Pancreas (tissue), 10 donors: ENCODE measurements at places on chromosomes 7 and 10.
A peak's percentile ranks its signal among the peaks of the same experiment; 100 is the strongest.

DNA sequence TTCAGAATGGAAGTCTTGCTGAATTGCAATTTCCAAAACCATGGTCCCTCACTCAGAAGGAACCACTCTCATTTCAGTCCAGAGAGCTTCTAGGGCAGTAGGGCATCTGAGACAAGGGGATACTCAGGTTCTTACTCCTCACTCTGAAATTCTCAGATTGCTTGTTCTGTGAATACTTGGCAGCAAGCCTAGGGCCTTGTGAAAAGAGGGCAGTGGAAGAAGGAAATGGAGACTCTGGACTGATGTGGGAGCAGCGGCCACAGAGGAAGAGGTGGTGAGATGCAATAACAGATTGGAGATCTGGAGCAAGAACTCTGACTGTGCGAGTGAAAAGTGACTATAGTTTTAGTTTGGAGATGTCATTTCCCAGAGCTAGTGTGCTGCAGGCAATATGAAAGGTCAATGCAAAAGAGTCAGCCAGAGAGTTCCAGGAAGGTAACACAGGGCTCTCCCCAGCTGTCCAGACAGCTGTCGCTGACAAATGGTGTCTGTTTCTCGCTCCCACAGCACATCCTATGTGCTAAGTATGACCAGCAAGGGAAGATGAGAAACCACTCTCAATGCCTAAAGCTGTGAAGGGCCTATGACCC, 291.6 kb upstream of the KIAA1217 start:
- DNase-seq, result no peak
- H3K27ac ChIP-seq, result no peak overlapping the region
- H3K27me3 ChIP-seq, result no peaks in the 10 kb centered on the region
- H3K4me1 ChIP-seq, result no peaks in the 10 kb centered on the region

DNA sequence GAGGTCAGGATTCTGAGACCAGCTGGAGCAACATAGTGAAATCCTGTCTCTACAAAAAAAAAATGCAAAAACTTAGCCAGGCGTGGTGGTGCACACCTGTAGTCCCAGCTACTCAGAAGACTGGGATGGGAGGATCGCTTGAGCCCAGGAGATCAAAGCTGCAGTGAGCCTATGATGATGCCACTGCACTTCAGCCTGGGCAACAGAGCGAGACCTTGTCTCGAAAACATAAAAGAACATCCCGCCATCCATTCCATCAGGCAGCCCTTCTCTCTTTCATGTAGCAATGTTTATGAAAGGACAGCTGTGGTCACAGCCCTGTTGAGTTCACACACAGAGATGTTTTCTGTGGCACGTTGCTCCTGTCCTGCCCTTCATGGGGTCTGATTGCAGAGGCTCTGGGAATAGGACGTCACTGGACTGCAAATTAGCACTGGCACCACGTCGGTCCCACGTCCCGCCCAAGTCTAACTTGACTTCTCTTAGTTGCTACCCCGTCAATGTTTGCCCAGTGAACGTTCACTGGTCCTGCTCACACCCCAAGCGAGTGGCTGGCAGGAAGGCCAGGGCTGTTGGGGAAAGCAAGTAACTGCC, 64.5 kb upstream of the MYL10 start:
- H3K36me3 ChIP-seq, result no peaks in the 10 kb centered on the region
- H3K4me1 ChIP-seq, result no peaks in the 10 kb centered on the region
- DNase-seq, result no peak
- no peak overlapping the region for H3K4me3 ChIP-seq

GRCh38 chr7:36283181-36283580, 106.5 kb upstream of the ANLN start:
- H3K4me3 ChIP-seq, result no peak overlapping the region
- H3K4me1 ChIP-seq, result peaks cover 3% of the 10 kb centered on the region
- DNase-seq, result no peak
- no peak overlapping the region for H3K27ac ChIP-seq

DNA sequence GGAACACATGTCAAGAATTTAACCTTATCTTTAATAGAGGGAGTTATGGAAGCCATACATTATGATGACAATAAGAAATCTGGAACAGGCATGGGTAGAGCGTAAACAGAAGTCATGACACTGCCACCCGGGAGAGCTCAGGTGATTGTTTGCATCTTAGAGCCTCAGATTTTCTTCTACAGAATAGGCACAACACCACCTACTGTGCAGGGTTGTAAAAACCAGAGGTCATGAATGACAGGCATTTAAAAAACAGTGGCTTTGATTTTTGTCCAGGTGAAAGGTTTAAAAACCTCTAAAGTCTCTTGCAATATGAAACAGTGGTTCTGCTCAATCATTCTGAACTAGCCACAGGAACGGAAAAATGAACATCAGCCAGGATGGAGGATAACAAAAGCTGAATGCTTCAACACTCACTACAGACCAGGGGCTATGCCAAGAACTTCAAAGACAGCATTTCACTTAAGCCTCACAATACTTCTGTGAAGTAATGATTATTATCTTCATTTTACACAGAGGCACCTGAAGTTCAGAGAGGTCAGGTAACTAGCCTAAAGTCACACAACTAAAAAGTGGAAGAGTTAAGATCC, 123.8 kb downstream of the SLC25A13 start:
- H3K27me3 ChIP-seq, result no peaks in the 10 kb centered on the region
- no peak overlapping the region for H3K27ac ChIP-seq
- no peaks in the 10 kb centered on the region for H3K4me1 ChIP-seq
- no peaks in the 10 kb centered on the region for H3K36me3 ChIP-seq
- DNase-seq, result no peak

- H3K27me3 ChIP-seq, result no peaks in the 10 kb centered on the region
- H3K4me3 ChIP-seq, result peak overlapping the region; percentile 18
- peaks cover 6% of the 10 kb centered on the region for H3K4me1 ChIP-seq
- DNase-seq, result peak; percentile 54
- no peak overlapping the region for H3K27ac ChIP-seq
- H3K36me3 ChIP-seq, result no peaks in the 10 kb centered on the region
These were observed 60.6 kb upstream of the MSMB start for GRCh38 chr10:46106410-46107255.

GRCh38 chr10:25304606-25305005, 129.8 kb downstream of the GPR158 start:
- H3K27me3 ChIP-seq, result no peaks in the 10 kb centered on the region
- no peaks in the 10 kb centered on the region for H3K36me3 ChIP-seq
- no peak overlapping the region for H3K27ac ChIP-seq
- H3K4me1 ChIP-seq, result no peaks in the 10 kb centered on the region
- no peak overlapping the region for H3K4me3 ChIP-seq
- no peak for DNase-seq

GRCh38 chr10:44394696-44395381, 9.9 kb upstream of the CXCL12 start:
- no peak overlapping the region for H3K27ac ChIP-seq
- no peak overlapping the region for H3K4me3 ChIP-seq
- H3K4me1 ChIP-seq, result no peaks in the 10 kb centered on the region
- no peak for DNase-seq
- no peaks in the 10 kb centered on the region for H3K36me3 ChIP-seq

GRCh38 chr10:123140983-123141390, 5.2 kb downstream of the HMX3 start:
- no peaks in the 10 kb centered on the region for H3K36me3 ChIP-seq
- no peaks in the 10 kb centered on the region for H3K4me1 ChIP-seq
- H3K4me3 ChIP-seq, result no peak overlapping the region
- no peak for DNase-seq
- peaks cover 11% of the 10 kb centered on the region for H3K27me3 ChIP-seq

GRCh38 chr7:13897819-13898218, 91.6 kb downstream of the ETV1 start:
- H3K36me3 ChIP-seq, result no peaks in the 10 kb centered on the region
- DNase-seq, result no peak
- H3K27ac ChIP-seq, result no peak overlapping the region

DNA sequence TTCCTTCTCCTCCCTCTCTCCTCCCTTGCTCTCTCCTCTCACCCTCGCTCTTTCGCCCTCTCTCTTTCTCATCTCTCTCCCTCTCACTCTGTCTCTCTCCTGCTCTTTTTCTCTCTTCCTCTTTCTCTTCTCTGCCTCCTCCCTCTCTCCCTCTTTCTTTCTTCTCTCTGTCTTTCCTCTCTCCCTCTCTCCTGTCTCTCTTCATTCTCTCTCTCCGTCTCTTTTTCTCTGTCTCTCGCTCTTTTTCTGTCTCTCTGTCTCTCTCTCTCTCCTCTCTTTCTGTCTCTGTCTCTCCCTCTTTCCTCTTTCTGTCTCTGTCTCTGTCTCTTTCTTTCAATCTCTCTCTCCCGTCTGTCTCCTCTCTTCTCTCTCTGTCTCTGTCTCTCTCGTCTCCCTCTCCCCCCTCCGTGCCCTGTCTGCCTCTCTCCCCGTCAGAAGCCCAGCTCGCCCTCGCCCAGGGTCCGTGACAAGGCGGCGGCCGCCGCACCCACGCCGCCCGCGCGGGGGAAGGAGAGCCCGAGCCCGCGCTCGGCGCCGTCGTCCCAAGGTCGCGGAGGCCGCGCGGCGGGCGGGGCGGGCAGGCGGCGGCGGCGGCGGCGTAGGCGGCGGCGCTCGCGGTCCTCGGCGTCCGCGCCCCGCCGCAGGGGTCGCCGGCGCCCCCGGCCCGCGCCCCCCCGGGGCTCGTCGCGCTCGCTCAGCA, 21.3 kb upstream of the HSPB1 start:
- no peaks in the 10 kb centered on the region for H3K36me3 ChIP-seq
- no peaks in the 10 kb centered on the region for H3K27me3 ChIP-seq
- no peaks in the 10 kb centered on the region for H3K4me1 ChIP-seq
- H3K27ac ChIP-seq, result no peak overlapping the region
- no peak for DNase-seq
- H3K4me3 ChIP-seq, result no peak overlapping the region

DNA sequence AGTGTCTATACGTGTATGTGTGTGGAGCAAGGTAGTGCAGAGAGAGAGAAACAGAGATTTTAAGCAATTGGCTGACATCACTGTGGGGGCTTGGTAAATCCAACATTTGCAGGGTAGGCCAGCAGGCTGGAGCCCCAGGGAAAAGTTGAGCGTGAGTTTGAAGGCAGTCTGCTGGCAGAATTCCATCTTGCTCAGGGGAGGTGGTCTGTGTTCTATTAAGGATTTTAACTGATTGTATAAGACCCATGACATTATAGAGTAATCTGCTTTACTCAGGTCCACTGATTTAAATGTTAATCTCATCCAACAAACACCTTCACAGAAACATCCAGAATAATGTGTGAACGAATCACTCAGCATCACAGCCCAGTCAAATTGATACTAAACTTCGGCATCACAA, 912.9 kb downstream of the GRM8 start:
- H3K27ac ChIP-seq, result no peak overlapping the region
- no peak overlapping the region for H3K4me3 ChIP-seq
- H3K4me1 ChIP-seq, result no peaks in the 10 kb centered on the region
- H3K27me3 ChIP-seq, result no peaks in the 10 kb centered on the region
- no peak for DNase-seq

DNA sequence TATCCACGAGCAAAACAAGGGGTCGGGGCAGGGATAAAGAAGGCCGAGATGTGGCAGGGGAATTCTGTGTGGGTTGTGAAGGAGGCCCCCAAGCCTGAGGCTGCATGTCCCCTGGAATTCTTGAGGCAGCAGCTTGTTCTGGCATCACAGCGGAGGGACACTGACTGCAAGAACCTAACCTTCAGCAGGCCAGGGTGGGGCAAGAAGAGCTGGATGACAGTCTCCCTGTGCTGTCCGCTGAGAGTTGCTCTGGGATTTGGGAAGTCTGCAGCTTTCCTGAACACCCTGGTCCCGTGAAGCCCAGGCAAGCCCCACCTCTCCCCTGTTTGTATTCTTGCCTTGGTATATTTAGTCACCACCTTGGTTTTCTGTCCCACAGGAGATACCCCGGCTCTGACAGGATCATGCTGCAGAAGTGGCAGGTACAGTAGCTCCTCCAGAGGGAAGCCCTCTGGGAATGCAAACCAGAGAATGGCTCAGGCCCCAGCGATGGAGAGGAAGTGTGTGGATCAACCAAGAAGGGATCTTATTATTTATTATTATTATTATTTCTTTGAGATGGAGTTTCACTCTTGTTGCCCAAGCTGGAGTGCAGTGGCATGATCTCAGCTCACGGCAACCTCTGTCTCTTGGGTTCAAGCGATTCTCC, 1.9 kb upstream of the LRRC18 start:
- H3K4me3 ChIP-seq, result no peak overlapping the region
- H3K27ac ChIP-seq, result no peak overlapping the region
- no peaks in the 10 kb centered on the region for H3K4me1 ChIP-seq
- H3K27me3 ChIP-seq, result no peaks in the 10 kb centered on the region
- DNase-seq, result no peak

DNA sequence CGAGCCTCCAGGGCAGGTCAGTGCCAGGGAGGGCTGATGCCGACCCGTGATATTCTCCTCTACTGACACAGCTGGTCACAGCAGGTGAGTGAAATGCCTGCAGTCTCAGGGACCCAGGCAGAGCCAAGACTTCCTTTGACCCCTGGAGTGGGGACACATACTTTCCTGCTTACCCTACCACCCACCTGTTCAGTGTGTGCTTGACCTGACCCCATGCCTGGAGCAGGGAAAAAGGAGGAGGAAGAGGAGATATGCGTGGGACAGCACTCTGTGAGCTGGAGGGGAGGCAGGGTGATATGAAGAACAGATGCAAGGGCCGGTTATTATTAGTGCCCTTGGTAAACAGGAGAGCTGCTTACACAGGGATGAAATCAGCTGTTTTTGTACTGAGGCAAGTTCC, 40.8 kb upstream of the WIPF3 start:
- no peaks in the 10 kb centered on the region for H3K27me3 ChIP-seq
- DNase-seq, result no peak
- no peak overlapping the region for H3K4me3 ChIP-seq
- H3K4me1 ChIP-seq, result no peaks in the 10 kb centered on the region
- no peak overlapping the region for H3K27ac ChIP-seq
- H3K36me3 ChIP-seq, result no peaks in the 10 kb centered on the region
